ENCODE measurements at places on chromosomes 2 and 18.

GRCh38 chr2:196944570-196944969 lies 18.1 kb upstream of the PGAP1 start:
- ATAC-seq: no peak

DNA sequence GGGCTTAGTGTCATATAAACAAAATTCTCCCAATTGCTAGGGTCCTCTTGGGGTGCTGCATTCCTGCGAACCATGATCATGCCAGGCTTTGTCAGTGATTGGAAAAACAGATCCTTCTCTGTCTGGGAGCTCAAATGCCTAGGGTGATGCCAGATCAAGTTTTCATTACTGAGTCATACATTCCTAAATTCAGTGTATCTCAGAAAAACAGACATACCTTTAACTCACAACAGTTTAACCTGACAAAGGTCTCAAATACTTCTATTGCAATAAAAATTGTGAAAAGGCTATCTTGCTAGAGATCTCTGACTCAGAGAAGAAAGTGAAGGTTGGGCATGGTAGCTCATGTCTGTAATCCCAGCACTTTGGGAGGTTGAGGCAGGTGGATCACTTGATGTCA lies 86.9 kb downstream of the SH3YL1 start:
- ATAC-seq: no peak

- ATAC-seq: peak; percentile 86
These were observed 33.2 kb upstream of the SLC40A1 start for GRCh38 chr2:189613650-189614420.

DNA sequence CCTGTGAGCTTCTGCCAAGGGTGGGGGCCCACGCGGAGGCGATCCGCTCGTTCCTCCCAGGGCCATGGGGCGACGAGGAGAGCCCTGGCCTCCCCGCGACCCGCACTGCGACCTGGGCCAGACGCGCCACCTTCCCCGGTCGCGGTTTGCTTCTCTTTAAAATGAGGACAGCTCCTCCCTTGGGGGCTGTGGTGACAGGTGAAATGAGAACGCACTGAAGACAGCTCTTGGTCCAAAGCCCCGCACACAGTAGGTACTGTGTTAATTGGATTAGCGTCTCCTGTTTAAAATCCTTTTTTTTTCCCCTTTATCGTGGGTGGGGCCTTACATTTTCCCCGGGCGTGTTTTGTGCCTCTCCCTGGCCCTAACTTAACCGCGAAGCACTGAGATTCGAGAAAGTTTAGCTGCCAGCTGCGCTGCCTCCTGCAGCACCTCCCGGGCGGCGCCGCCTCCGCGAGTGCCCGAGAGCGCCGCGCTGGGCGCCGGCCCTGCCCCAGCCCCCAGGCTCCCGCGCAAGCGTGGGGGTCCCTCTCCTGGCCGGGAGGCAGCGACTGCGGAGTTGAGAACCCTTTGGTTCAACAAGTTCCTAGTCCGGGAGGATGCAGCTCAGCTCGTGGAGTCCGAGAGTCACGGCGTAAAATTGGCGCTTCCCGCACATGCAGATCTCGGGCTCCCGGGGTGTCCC lies 1.1 kb downstream of the HPCAL1 start:
- peak; percentile 57 for ATAC-seq

DNA sequence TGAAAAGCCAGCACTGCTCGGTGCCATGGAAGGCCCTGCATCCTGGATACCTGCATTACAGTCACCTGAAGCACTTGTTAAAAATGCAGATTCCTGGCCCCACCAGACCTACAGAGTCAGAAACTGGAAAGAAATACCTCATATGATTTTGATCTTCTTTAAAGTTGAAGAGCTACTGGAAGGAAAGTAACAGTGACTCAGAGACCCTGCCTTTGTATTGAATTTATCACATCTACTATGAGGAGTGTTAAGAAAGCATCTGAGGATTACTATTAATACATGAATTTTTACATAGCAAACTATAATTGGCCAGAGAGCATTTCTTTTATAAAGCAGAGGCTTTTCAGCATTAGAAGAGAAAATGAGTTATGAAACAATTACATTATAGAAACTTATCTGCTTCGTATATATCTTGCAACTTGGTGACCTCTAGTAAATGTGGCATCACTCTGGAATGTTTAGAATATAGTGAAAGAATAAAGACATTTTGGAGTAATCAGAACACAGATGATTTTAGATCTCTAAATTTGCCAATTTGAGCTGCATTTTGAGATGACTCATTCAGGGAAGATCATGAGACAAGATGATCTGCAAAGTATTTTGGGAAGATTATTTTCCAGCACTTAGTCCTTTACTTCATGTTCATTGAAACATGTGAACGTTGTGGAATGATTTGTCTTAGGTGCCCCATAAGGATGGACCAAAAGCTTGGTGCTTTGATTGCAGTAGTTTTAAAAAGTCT lies 12.2 kb downstream of the PTPRM start:
- ATAC-seq: no peak

DNA sequence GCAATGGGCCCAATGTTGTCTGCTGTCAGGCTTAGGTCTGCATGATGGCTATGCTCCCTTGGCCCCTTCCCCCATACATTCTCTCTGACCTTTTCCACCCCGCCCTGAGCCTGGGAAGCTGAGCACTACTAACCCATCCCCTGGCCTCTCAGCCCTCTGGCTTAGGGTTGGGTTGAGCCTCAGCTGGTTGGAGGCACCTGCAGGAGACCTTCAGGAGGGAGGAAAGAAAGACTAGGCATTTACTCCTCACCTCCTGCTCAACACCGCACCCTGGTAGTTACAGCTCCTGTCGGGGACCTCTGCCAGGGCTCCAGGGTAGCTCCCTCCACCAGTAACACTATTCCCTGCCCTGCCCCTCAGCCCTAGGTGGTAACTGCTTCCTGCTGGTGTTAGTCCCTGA lies 80.5 kb downstream of the GALNT14 start:
- ATAC-seq: no peak

- ATAC-seq: no peak
These were observed 76.3 kb downstream of the ANTXR1 start for GRCh38 chr2:69089266-69089665.

- ATAC-seq: no peak
These were observed 925.2 kb downstream of the TSN start for GRCh38 chr2:122680662-122681061.

DNA sequence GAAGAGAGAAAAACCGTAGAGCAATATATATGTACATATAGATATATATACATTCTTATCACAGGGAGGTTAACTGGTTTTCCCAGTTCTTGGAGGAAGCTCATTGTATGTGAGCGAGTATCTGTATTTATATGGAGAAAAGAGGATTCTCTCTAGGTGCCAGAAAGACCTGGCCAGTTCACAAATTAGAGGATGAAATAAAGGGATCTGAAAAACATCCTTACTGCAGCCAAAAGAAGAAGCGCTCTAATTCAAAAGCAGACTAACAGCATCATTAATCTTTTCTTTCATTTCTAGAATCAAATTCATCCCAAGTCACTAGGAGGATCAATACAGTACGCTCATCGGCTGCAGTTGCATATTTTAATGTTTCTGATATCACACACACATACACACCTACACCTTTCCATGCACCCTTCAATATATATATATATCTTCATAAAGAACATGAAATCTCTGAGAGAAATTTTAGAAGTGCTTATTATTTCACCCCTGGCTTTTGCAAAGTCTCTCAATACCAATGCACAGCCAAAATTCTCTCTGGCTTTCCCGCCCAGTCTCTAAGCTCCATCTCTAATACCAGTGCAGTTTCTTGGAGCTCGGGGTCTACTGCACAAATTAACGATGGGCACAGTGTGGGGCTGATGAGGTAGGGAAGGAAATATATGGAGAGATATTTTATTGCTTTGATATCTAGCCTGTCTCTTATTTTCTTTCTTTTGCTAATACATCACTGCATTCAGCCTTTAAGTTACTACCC lies 731 bp downstream of the NRXN1 start:
- no peak for ATAC-seq

DNA sequence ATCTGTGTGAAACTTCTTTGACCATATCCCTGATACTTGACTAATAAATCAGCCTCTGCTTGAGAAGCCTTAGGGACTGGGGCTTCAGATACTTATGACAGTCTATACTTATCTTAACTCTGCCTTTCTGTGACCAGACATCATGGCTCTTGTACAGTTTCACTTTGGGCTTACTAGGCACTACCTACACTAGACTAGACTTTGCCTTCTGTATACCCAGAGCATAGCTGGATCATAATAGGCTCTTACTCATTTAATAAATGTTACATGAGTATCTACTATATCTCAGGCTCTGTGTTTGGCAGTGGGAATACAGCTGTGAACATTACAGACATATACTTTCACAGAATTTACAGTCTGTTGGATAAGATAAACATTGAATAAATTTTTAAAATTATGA lies 9.0 kb downstream of the UGP2 start:
- no peak for ATAC-seq

GRCh38 chr2:102126660-102127059 lies 15.9 kb upstream of the IL1R1 start:
- no peak for ATAC-seq

- ATAC-seq: no peak
These were observed 170.7 kb downstream of the STK39 start for GRCh38 chr2:168076731-168077130.

DNA sequence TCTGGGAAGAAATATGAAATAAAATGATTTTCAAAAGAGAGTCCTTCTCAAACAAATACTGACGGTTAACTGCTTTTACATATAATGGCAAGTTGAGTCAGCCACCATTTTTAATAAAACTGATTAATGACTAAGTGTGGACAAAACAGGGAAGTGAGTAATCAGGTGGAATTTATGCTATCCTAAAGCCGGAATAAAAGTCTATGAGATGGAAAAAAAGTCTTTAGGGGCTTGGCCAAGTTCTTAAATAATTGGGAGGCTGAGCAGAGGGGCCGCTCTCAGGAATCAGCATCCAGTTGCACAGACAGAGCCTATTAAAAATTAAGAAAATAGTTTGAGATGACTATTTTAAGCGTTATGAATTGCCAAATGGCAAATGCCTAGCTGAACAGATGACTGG lies 58.6 kb upstream of the AFF3 start:
- ATAC-seq: peak; percentile 9

DNA sequence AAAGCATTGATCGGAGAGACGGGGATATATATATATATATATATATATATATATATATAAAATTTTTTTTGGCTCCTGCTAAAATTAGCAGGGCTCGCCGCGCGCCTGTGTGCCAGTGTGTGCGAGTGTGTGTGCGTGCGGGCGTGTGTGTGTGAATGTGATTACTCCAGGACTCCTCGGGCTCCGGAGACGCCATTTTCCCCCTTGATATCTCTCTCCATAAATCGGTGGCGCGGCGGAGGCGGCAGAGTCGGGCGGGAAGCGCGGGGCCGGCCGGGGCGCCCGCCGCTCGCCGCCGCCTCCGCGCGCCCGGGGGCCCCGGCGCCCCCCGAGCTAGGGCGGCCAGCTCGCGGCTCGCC lies 795 bp upstream of the SETBP1 start:
- ATAC-seq: no peak

- no peak for ATAC-seq
These were observed 20.6 kb downstream of the TEX44 start for GRCh38 chr2:231613331-231613662.

DNA sequence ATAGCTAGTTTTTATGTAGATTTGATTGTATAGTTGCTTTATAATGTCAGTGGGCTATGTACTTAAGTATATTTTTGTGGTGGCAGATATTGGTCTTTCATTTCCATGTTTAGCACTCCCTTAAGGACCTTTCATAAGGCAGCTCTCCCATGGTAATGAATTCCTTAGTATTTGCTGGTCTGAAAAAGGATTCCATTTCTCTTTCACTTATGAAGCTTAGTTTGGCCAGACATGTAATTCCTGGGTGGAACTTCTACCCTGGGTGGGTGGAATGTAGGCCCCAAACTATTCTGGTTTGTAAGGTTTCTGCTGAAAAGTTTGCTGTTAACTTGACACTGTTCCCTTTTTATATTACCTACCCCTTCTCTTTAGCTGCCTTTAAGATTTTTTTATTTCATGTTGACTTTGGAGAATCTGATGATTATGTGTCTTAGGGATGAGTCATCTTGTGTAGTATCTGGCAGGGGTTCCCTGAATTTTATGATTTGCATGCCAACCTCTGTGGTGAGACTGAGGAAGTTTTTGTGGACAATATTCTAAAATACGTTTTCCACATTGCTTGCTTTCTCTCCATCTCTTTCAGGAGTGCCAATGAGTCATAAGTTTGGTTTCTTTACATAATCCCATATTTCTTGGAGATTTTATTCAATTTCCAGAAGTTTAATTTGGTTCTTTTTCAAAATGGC lies 65.4 kb upstream of the VRK2 start:
- ATAC-seq: peak; percentile 32

- ATAC-seq: no peak
These were observed 22.9 kb downstream of the FAP start for GRCh38 chr2:162220368-162220767.
